CD4-positive, alpha-beta memory T cell (primary cell): ENCODE measurements at places on chromosomes 3 and 15. TPM values are rescaled to one million over a fixed set of nuclear protein-coding genes. Genes with fewer than 3 reads are reported as not detected.

- no peaks in the 10 kb centered on the region for H3K4me1 ChIP-seq
- no peak for DNase-seq
- H3K27ac ChIP-seq = no peak overlapping the region
- H3K36me3 ChIP-seq = no peaks in the 10 kb centered on the region
- no peak overlapping the region for H3K4me3 ChIP-seq
- H3K27me3 ChIP-seq = no peaks in the 10 kb centered on the region
These were observed 91.6 kb downstream of the PLD1 start for GRCh38 chr3:171718493-171719185.

DNA sequence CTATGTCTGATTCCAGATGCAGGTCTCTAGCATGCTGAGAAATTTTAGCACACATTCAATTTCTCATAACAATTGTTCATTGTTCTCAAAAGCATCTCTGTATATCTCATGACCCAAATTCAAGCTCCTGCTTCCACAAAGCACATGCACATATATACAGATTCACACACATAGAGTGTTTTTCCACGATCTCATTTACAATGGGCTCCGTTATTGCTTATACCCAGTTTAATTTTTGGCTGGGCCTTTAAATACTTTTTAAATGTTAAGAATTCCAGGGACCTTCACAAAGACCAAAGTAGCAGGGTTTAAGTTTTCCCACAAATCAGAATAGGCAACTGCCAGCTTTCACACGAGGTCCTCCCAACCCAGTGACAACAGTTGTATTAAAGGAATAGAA, 333.5 kb upstream of the SEMA6D start:
- no peak for DNase-seq
- no peaks in the 10 kb centered on the region for H3K36me3 ChIP-seq
- no peaks in the 10 kb centered on the region for H3K27me3 ChIP-seq
- no peak overlapping the region for H3K27ac ChIP-seq
- H3K4me1 ChIP-seq = no peaks in the 10 kb centered on the region

DNA sequence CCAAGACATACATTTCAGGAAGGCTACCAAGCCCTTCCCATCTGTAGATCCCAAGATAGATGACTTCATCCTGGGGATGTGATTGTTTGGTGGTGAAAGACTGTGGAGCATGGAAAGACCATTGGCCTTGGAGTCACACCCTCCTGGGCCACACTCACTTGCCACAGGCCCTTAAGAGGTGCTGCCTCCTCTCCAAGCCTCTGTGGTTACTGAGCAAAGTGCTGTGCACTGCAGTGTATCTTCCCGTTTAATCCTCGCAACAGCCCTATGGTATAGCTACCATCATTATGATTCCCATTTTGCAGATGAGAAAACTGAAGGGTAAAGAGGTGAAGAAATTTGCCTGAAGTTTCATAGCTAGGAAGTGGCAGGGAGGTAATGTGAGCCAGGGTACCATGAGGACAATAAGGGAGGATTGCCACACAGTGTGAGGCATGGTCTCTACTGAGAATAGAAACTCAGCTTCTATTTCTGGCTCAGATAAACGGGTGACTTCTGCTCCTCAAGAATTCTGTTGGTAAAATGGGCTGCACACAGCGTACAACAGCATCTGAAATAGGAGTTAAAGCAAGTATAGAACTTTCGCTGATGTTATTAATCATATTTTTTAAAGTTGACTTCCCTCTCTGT, 23.9 kb upstream of the RHO start:
- no peak for DNase-seq
- H3K4me3 ChIP-seq = no peak overlapping the region
- no peaks in the 10 kb centered on the region for H3K27me3 ChIP-seq
- H3K27ac ChIP-seq = no peak overlapping the region
- H3K4me1 ChIP-seq = no peaks in the 10 kb centered on the region
- H3K36me3 ChIP-seq = no peaks in the 10 kb centered on the region

GRCh38 chr3:170714562-170715535, 129.0 kb upstream of the SLC7A14 start:
- no peak overlapping the region for H3K27ac ChIP-seq
- DNase-seq = no peak
- H3K4me3 ChIP-seq = no peak overlapping the region
- H3K36me3 ChIP-seq = no peaks in the 10 kb centered on the region
- no peaks in the 10 kb centered on the region for H3K4me1 ChIP-seq

DNA sequence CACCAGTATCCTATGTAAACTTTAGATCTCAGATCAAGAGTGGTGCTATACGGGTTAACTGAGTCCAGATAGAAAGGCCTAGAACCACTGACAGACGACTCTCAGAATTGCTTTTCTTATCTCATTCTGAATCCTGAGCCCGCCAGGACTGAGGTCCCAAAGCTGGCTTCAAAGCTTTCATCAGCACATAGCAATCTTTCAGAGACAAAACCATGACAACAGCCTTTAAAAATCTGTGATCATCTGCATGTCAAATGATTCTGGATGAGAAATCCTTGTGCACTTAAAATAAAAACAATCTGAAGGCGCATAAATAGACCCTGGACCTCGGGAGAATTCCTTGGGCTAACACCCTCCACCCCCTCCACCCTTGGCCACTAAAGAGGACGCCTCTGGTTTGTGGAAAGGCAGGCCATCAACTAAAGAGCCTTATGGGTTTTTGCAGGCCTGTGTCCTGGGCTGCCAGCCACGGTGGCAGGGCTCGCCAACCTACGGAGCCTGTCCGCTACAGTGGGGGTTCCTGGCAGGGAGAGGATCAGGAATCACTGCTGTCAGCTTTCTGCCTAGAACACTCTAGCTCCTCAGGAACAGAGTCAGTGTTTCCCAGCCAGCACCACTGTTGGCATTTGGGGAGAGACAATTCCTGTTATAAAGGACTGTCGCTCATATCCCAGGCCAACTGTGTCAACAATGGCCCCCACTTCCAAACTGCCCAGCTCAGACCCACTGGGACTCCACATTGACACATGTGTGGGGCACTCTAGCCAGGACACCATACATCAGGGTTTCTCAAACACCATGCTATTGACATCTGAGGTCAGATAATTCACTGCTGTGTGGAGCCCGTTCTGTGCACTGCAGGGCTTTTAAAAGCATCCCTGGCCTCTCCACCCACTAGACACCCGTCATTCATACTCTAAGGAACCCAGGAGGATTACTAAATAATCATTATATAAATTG, 20.2 kb downstream of the TLE3 start:
- DNase-seq = no peak
- no peaks in the 10 kb centered on the region for H3K27me3 ChIP-seq
- H3K4me1 ChIP-seq = peaks cover 9% of the 10 kb centered on the region
- H3K36me3 ChIP-seq = peaks cover 53% of the 10 kb centered on the region
- H3K27ac ChIP-seq = no peak overlapping the region

Gene MOBP
- not detected for total RNA-seq
